Stimulated activated effector memory CD8-positive, alpha-beta T cell treated with anti-CD3 and anti-CD28 coated beads, Interleukin-12 subunit alpha, Interleukin-12 subunit beta, amount 100 ng/mL, for 72 hours (primary cell): ENCODE measurements at places on chromosomes 11 and 22.

GRCh38 chr11:114612686-114613085, 17.1 kb upstream of the NXPE4 start:
- no peak for DNase-seq

GRCh38 chr22:48660790-48661740, 1166.6 kb downstream of the BRD1 start:
- DNase-seq, result no peak

DNA sequence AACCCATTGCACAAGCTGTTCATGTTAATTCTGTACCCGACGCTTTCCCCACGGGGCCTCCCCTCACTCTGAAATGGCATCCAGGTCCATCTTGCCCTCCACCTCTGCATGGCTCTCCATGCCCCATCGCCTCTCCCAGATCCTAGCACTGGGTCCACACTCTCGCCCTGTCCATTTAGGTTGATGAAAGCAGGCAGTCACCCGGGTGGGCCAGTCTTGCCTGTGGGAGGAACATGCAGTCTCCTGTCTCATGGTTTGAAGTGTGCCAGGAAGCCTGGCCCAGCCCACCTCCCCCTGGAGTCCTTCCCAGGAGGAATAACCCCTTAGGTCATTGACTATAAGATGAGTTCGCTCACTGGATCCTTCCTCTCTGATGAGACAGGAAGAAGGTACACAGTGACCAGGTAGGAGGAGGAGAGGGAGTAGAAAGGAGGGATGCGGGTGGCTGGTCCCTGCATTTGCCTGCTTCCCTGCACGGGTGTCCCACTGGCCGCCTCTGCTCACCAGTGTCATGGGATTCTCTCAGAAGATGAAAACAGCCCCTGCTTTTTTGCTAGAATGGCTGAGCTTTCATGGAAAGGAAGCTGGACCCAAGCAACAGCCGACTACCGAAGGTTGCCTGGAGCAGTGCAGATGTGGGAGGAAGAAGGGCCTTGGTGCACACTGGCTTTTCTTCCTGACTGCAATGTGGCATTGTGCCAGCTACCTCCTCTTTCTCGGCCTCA, 6.8 kb downstream of the TMEM121B start:
- DNase-seq, result no peak

DNA sequence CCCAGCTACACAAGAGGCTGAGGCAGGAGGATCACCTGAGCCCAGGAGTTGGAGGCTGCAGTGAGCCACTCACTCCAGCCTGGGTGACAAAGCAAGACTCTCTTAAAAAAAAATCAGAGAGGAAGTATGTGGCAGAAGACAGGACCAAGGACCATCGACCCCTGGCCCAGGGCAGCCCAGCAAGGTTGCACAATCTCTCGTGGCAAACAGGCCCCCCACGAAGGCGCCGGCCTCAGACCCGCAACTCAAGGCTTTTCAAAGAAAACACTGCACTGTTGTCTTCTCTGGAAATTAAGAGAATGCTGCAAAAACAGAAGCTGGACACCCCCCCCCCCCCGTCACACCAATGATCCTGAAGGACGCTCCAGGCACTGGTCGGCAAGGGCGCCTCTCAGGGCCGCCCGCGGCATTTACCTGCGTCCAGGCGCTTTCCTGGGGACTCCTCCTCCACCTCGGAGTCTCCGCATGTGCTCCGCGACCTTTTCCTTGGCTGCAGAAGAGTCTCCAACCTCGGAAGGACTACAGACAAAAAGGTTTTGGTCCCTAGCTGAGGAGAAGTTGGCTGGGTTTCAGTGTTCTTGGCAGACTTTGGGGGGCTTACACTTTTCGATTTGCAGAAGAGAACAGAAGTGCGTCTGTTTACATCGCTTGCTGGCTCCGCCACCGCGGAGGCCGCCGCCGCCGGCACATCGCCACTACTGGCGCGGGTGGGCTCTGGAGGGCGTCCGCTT, 40.5 kb downstream of the BRD1 start:
- DNase-seq, result no peak

DNA sequence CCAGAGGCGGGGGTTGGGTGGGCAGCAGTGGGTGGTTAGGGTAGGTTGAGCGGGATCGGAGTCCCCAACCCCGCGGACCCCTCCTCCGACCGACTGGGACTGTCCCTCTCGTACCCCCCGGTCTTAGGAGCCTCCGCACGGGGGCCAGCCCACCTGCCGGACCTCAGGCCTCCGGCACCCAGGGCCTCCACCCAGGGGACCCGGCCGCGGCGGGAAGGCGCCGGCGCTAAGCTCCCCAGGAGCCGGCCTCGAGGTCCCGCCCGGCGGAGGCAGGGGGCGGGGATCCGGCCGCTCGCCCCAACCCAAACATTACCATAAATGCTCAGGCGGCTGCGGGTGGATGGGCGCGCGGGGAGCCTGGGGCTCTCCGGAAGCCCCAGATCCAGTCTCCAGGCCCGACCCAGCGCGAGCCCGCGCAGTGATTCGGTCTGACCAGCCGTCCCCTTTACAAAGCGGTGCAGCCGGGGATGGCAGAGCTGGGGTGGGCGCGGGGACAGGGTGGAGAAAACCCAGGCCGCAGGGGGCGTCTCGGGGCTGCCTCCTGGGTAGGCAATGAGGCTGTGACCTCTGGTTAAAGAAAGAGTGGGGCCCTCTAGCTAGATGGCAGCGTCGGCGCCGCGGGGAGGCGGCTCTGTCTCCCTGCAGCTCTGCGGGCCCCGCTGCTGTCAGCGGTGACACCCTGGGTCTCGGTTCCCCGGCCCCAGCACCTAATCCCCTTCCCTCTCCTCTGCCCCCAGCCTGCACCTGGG, 4.0 kb upstream of the MCAM start:
- peak; percentile 59 for DNase-seq

- no peak for DNase-seq
These were observed 622.2 kb downstream of the BRD1 start for GRCh38 chr22:49205483-49205800.

DNA sequence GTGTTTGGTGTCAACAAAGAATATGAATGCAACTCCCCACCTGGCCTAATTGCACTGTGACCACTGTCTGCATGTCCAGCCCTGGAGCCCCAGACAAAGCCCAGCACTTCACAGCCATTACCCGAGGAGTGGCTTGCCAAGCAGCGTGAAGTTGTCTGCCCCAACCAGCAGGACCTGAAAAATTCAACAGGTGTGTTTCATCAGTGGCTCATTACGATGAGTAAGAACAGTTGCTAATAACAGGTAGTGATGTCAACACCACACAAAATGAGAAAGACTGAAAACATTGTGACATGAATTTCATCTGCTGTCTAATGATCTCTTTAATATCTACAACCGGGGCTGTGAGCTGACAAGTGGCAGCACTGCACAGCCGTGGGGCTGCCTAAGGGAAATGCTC, 10.3 kb downstream of the MRPL21 start:
- DNase-seq, result no peak

DNA sequence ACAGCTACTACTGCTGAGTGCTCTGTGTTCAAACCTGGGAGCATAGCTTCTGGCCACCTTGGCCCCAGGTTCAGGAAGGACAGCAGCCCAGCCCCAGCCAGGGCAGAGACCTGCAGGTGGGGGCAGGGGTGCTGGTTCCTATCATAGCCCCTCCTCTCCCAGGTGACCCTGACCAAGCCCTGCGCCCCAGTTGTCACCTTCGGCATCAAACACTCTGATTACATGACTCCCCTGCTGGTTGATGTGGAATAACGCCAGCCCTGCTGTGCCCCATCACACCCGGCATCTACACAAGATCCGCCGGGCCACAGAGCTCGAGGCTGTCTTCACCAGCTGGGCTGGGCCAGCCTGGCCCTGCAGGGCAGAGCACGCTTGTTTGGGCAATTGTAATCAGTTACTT, 6.9 kb downstream of the SCGB1C1 start:
- DNase-seq, result no peak

DNA sequence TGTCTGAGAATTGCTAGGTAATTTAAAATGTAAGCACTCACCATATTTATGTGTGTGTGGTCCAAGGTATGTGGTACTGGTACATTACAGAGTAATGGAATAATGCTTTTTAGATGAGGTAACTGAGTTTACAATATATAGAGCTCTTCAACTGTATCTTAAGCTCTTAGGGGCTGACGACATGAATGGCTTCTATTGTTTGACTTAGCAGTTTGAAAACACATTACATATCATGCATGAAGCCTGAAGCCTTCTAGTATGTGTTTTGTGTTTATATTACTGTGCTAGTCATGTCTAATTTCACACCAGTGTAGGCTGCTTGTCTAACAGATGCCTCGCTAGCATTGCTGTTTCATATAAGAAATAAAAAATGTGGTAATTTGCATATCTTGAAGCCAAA, 37.2 kb downstream of the GAS2 start:
- DNase-seq, result no peak

GRCh38 chr22:37657590-37658132, 862 bp upstream of the PDXP start:
- DNase-seq, result no peak

DNA sequence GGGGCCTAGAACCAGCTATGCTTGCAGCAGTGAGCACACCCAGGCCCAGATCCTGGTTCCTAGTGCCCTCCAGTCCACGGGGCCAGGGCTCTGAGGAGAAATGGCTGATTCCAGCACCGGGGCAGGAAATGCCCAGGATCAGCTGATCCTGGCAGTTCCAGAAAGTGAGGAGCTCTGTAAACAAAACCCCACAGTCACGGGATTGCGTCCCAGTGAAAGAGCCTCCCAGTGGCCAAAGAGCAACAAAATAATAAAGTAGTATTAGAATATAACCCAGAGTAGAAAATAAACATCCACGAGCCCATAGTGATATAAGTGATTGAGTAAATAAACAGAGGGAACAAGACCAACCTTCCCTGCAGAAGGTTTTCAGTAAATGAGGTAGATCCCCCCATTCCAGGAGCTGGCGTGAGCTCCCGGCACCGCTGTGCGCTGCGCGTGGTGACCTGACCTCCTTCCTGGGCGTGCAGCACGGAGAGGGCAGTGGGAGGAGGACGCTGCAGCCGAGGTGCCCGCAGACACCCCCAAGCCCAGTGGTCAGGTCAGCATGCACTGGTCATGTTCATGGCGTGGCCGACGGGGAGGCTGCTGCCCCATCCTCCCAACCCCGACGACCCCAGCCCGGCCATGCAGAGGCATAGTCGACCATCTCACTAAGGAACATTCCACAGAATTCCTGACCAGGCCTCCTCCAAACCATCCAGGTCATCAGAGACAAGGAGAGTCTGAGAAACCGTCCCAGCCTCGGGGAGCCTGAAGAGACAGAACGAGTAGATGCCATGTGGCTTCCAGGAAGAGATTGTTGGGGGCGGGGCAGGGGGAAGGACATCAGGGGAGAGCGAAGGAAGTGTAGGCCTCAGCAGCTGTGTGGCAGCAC, 19.8 kb downstream of the PTDSS2 start:
- no peak for DNase-seq

DNA sequence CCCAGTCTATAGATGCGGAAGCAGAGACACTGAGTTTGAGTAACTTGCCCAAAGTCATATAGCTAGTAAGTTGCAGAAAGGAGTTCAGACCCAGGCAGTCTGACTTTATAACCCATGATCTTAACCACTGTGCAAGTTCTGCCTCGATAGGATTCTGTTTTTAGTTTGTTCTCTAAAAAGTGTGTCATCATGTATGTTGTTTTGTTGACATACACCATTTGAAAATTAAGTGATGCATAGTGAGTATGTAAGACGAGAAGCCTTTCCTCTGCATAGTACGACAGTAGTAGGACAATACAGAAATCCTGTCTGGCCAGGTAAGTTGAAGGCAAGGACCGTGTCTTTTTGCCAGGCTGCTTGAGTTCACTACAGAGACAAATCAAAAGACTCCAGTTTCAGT, 3.3 kb downstream of the ZC3H12C start:
- DNase-seq, result no peak

- DNase-seq, result no peak
These were observed 561.0 kb downstream of the OPCML start for GRCh38 chr11:132971351-132971750.

DNA sequence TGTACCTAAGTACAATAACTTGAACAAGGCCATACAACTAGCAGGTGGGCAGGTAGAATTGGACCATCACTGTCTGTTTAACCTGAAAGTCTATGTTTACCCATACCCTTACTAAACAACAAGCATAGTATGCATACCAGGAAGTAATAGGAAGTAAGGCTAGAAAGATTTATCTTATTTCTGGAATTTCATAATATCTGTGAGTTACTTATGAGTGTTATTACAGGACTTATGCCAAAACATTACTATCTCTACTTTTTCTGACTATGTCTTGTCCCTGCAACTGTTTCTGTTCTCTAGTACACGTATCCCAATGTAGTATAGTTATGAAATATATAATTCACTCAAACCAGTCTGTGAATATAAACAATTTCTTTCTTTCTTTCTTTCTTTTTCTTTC, 1400.8 kb upstream of the TENM4 start:
- no peak for DNase-seq

DNA sequence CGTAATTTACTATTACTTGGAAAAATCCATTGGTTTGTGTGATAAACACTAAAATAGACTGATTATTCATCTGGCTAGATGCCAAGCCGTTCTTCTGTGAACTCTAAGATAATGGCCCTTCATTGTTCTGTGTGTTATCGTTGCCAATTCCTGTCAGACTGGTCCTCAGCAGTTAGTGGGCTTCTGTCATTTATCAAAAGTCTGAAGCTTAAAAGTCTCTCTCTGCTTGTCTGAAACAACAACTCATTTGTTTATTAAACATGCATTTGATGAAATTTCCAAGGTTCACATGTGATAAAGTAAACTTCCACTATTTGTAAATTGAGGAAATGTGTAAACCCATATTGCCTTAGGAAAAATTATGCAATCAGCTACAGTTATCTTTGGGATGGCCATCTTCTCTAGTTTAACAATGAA, 21.1 kb upstream of the RDX start:
- no peak for DNase-seq

- peak; percentile 75 for DNase-seq
These were observed 2.0 kb downstream of the PARVG start for GRCh38 chr22:44182588-44183286.

GRCh38 chr11:9639985-9640384, 23.9 kb upstream of the SWAP70 start:
- DNase-seq, result no peak

- DNase-seq, result no peak
These were observed 477.8 kb downstream of the BRD1 start for GRCh38 chr22:49349841-49350381.

DNA sequence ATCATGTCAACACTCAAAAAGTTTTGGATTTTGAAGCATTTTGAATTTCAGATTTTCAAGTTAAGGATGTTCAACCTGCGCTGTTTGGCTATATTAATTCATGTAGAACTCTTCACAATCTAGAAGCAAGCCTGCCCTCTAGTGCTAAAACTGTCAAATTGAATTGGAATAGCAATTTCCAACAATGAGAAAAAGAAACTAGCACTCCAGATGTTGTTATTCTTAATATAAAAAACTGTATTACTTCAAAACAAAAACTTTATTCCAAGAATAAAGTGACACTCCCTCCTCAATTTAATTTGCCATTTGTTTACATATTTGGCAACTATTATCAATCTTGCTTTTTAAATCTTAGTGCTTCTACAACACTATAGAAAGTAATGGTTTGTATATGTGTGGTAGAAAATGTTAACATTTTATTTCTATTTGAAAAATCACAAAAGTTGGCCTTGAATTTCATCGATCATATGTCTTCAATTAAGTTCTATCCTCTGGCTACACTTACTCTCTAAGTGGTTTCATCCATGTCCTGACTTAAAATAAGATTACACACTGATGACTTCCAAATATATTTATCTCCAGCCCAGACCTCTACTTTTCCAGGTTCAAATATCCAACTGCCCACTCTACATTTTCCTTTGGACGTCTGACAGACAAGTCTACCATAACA, 36.6 kb downstream of the DCUN1D5 start:
- DNase-seq, result no peak
